Astrocyte of the spinal cord (primary cell): ENCODE measurements at places on chromosomes 3 and 15.

GRCh38 chr15:79403501-79403900 lies 28.6 kb upstream of the MINAR1 start:
- DNase-seq = no peak

DNA sequence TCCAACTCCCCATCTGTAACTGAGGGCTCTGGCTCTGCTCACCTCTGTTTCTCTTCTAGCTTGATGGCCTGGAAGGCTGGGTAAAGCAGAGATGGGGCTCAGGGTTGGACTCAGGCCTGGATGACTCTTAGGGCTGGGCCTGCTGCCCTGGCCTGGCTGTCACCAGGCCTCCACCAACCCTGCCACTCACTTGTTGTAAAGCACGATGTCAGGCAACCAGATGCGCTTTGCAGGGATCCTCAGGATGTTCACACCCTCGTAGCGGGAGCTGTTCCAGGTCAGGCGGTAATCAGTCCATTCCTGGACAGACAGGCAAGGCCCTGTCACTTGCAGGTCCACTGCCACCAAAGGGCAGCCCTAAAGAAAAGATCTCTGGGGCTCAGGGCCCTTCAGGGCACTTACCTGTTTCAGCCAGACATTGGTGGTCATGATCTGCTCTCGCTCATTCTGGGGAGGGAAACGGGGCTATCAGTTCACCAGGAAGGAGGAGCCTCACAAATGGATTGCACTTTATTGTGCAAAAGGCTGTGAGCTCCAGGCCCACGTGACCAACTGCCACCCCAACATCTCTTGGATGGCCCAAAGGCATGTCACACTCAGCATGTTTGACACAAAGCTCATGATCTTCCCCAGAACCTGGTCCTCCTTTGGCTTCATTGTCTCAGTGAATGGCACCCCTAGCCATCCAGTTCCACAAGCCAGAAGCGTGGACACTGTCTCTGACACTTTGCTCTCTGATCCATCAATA lies 9.9 kb downstream of the CHRNB4 start:
- no peak for DNase-seq

- no peak for DNase-seq
Measured at GRCh38 chr3:42019144-42019952, 57.4 kb upstream of the ULK4 start.

DNA sequence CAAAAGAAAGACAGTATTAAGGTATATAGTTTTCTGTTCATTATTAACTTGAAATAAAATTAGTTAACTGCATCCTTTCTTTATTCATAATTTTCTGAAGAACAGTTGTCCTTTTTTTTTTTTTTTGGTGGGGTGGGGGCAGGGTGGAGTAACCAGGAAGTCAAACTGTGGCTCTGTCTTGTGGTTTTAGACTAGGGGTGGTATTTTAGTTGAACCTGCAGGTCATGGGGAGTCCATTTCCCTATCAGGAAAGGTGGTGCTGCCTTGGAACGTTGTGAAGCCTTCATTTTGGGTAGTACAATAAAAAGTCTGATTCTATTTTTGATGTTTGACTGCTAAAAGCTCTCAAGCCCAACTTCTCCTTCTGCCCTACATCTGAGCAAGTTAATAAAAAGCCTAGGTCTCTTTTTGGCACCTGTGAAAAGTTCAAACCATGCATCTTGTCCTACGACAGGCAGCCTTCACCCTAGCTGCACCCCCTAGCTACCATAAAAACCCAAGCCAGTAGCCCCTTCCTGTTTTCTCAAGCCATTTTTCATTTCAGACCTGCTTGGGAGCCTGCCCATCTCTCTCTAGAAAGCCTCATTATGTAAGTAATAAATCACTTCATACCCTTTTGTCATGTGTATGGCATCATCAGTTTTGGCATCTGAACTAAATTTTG lies 31.2 kb upstream of the RIOX2 start:
- no peak for DNase-seq

DNA sequence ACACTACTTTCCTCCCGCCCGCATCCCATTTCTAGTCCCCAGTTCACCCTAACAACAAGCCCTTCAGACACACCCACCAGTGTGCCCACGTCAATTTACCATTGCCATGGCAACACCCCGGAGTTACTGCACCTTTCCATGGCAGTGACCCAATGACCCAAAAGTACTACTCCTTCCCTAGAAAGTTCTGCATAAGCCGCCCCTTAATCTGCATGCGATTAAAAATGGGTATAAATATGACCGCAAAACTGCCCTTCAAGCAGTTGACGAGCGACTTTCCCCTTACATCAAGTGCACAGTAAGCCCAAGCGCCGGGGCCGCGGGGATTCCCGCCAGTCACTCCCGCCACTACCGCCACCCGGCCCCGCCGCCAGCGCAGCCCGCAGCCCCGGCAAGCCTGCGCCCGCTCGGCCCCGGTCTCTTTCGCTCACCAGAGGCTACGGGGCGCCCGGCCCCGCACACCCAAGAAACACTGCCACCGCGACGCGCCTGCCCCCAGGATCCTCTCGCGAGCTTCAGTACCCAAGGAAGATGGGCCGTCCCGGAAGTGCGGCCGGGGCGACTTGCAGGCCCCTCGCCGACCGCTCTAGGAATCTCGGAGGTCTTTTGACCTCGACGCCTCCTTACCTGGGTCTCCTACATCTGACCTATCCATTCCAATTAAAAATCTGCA lies 27.2 kb upstream of the ZNF502 start:
- DNase-seq = peak; percentile 88

DNA sequence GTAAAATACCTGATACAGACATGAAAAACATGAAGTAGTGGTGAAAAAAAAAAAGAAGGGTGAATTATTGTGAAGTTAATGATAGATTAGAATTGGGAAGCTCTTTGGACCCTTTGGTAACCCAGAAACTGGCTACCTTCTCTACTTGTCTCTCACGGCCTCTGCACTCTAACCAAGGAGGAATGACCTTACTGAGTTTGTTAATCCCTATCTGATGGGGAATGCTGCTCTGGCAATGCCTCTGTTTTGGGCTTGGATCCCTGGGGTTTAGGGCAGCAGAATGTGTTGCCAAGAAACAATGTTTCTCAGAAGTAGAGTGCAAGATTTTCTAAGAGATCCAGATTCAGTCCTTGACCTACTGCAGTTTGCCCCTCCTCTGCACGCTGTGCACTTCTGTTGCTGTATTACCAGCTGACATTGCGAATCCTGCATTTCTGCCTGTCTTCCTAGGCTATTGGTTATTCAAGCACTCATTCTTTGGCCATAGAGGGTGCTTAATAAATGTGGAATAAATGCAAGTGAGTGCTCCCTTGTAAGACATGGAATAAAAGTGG lies 49.2 kb upstream of the MAP3K13 start:
- DNase-seq = no peak

DNA sequence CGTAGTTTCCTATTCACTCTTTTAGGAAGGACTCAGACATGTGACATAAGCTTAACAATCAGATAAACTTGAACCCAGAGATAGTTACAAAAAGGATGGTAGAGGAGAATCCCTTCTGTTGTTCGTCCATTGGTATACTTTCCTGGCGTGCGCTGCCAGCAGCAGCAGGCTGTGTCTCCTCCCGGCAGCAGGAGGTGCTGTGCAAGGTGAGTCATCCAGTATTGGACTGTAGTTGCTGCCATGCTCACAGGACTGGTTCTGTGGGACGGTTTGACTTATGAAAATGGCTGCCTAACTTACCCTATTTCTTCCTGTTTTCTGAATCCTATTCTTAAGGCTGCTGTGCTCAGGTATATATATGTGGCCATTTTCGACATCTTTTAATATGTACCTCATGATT lies 253.4 kb upstream of the LRRC3B start:
- no peak for DNase-seq

DNA sequence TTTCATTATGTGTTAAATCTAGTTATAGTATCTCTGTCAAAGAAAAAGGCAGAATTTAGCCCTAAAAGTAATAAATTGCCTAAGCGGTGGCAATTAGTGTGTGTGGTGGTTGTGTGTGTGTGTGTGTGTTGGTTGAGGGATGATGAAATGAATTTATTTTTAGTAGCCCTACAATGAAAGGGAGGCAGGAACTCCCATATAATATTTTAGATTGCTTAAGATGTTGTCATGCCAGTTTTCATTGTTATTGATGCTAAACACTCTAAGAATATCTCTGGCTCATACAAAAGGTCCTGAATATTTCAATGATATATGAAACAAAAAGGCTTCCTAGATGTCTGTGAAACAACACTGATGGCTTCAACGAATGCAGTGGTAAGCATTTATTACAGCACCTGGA lies 140.6 kb upstream of the TBC1D5 start:
- DNase-seq = no peak

DNA sequence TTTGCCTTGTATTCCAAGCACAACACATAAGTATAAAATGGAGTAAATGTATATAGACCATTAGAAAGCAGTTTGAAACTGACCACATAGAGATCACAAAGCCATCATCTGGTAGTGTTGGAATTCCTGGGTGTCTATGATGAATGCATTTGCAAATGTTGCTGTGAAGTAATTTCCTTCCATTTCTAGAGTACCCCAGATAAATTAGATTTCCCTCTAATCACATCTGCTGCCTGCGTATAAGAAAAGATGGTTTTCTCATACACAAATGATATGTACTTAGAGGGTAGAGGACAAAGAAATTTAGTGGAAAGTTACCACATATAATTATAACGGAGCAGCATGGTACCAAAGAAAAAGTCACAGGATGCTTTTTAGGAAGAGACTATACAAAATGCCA lies 1117.8 kb downstream of the IGSF11 start:
- DNase-seq = no peak

DNA sequence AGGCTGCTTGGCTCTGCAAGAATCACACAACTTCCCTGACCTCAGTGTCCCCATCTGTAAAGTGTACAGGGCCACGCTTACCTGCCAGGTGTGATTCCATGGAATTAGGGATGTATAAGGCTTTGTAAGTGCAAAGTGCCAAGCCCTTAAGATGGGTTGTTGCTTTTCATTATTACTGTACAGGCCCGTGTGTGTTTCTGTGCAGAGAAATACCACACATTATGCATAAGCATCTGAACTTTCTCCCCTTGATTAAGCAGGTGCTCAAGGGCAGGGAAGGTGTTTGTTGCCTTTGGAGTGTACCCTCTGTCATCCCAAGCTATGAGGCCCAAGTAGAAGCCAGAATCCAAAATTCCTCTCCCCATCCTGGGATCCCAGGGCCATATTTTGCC lies 13.6 kb upstream of the HRH1 start:
- no peak for DNase-seq

GRCh38 chr15:100252359-100252758 lies 89.4 kb downstream of the ADAMTS17 start:
- DNase-seq = no peak

DNA sequence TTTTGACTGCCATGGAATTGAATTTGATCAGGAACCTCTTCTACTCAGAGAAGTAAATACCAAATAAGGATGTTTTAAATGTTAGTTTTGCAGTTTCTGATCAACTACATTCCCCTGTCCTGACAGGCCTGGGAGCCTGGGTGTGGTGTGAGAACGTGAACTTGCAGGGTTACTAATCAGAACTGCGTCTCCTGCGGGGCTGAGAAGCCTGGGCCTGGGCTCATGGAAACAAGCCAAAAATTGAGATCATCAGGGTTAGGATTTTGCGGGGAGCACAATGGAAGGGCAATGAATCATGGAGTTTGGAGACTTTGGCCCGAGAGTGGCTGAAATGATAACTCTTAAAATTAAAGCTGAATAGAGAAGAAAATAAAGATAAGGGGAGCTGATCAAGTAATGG lies 47.8 kb upstream of the C3orf70 start:
- peak; percentile 57 for DNase-seq

DNA sequence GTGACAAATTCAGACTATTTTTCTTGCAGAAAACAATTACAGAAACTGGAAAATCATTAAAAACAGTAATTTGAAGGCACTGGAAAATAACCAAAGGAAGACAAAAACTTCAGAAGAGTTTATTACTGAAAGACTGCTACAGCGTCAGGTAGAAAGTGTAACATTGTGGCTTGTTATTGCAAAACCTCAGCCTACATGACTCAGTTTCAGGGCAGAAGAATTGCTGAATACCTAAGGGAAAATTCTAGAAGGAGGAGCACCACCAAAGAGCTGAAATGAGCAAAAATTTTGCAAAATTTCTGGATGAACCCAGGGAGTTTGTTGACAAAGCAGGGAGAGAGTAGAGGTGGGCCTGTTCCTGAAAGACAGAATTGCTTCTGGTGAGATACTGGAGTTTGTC lies 219.6 kb downstream of the C3orf38 start:
- DNase-seq = no peak

GRCh38 chr3:126530171-126531050 lies 6.5 kb downstream of the CHST13 start:
- no peak for DNase-seq

GRCh38 chr15:36156879-36157427 lies 422.5 kb upstream of the CDIN1 start:
- peak; percentile 35 for DNase-seq

- DNase-seq = no peak
Measured at GRCh38 chr3:50194903-50195500, 3.6 kb downstream of the GNAT1 start.

- DNase-seq = no peak
Measured at GRCh38 chr3:167714871-167715270, 19.8 kb downstream of the PDCD10 start.

DNA sequence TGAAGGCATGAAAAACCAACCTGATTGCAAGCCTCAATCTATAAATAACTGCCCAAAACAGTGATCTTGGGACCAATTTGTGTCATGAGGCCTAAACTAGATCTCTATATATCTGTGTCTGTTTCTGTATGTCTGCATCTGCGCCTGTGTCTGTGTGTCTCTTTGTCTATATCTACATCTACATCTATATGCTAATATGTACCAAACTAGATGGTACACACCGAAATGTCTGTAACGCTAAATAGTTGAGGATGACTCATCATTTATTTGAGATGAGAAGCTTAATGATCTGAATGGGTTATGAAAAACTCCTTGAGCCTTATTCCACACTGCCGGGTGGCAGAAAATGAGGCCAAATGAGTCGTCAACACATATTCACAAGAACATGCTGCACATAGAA lies 982.3 kb downstream of the ROBO2 start:
- DNase-seq = no peak

- no peak for DNase-seq
Measured at GRCh38 chr3:141401095-141401494, 32.8 kb downstream of the ZBTB38 start.

DNA sequence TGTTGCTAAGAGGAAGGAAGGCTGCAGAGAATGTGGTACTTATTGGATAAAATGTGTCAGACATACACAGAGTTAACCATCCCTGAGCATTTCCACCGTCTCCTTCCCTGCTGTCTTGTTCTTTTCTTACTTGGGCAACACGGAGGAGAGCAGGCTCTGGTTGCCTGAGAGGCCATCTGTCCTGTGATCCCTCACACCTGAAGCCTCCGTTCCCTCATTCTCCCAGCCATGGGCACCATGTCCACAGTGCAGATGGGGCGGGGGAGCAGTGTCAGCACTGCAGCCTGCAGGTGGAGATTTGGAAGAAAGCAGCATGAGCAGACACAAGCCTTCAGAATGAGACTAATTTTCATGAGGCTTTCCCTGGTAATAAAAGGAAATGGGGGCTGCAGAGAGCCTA lies 133.7 kb downstream of the CHCHD6 start:
- no peak for DNase-seq

- DNase-seq = no peak
Measured at GRCh38 chr15:93420050-93420452, 331.0 kb upstream of the RGMA start.

DNA sequence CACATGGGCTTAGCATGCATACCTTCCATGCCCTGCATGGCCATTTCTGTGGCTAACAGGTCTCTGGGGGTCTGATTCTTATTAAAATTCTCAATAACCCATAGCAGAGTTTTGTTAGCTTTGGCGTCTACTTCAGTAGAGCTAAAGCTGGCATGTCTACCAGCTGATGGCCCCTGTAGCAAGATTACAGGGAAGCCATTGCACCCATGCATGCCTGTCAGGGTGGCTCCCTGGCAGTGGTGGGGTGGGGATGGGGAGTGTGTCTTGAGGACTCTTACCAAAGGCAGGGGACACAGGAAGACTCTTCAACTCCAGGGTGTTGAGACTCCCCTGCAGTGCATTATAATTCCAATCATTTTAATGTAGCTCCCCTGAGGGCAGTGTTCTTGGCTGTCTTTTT lies 4.7 kb downstream of the KY start:
- DNase-seq = no peak
